ENCODE measurements at places on chromosomes 12 and 14.

- DNase-seq: no peak
These were observed 170.9 kb upstream of the RTL1 start for GRCh38 chr14:101074196-101075024.

- no peak for DNase-seq
These were observed 68.2 kb downstream of the SRGAP1 start for GRCh38 chr12:63912651-63913050.

DNA sequence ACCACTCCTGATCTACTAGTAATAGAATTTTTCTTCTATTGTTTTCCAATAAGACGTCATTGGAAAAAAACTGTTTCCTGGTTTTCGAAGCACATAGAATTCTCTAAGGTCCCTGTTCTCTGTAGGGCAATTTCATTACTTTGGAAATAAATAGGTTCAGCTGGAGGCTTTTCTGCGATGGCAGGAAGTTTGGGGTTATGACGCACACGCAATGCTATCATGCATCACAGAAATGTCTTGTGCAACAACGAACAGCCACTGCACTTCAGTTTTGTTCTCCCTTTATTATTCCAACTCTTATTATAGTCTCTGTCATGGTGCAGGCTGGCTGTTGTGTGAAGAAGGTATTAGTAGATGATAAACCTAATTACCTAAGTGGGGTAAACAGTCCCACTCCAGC lies 59.0 kb downstream of the KCNK10 start:
- no peak for DNase-seq

DNA sequence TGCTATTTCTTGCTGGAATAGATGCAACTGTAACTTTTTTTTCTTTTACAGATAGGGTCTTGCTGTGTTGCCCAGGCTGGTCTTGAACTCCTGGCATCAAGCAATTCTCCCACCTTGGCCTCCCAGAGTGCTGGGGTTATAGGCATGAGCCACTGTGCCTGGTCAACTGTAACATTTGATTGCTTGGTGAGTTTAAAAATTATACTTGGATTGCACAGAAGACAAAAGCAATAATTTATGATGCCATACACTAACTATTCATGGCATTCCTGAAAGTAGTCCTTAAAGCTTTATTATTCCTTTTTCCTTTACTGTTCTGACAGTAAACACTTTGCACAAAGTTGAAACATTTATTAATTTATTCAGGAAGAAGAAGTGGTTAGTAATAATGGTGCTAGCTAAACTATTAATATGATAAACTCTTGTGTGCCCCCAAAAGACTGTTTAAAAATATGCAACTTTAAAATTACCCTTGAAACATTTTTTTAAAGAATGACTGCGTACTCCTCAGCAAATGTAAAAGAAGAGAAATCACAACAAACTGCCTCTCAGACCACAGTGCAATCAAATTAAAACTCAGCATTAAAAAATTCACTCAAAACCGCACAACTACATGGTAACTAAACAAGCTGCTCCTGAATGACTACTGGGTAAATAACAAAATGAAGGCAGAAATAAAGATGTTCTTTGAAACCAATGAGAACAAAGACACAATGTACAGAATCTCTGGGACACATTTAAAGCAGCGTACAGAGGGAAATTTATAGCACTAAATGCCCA lies 8.3 kb downstream of the PTPRB start:
- no peak for DNase-seq

DNA sequence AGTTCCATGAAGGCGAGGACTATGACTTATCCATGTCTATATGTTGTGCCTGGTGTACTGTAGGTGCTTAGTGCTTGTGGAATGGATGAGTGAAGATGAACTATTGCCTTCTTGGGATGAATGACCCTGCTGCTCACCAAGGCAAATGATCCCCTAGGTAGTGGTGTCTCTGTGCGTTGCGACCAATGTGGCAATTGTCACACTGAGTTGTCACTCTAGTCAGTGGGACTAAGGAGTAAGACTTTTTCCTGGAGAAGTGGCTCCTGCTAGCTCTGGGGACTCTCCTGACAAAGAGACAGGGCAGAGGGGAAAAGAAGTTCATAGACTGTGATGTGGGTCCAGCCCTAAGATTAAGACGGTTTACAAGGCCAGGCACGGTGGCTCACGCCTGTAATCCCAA lies 3.4 kb upstream of the ACVR1B start:
- DNase-seq: no peak

Data from bone marrow (tissue), 2 donors.